ENCODE measurements at places on chromosomes 2 and 18.

GRCh38 chr2:161177969-161178368 is 17.7 kb downstream of the TANK start:
- no peak for DNase-seq

GRCh38 chr2:11761259-11761658 is 14.8 kb downstream of the LPIN1 start:
- no peak for DNase-seq

GRCh38 chr2:239321596-239322415 is 79.0 kb downstream of the HDAC4 start:
- peak; percentile 45 for DNase-seq

GRCh38 chr2:186889101-186889879 is 40.3 kb upstream of the ZSWIM2 start:
- DNase-seq = no peak

DNA sequence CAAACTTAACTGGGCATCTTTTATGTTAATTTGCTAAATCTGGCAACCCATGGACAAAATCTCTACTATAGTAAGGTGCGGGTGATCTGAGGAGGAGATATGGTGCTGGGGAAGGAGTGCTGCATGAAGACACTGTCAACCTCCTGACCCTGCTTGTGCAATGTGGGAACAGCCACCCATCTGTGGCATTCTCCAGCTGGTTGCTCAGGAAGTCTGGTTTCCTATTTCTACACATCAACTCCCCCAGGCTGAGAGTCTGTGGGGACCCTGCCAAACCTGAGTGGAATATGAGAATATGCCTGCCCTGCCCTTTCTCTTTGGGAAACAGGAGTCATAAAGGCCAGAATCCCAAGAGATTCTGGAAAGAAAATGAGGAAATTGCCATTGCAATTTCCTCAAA is 60.1 kb upstream of the PAX3 start:
- no peak for DNase-seq

GRCh38 chr2:120331903-120332302 is 14.0 kb upstream of the INHBB start:
- DNase-seq = no peak

- DNase-seq = no peak
Measured at GRCh38 chr2:42498497-42498896, 4.7 kb upstream of the KCNG3 start.

- DNase-seq = no peak
Measured at GRCh38 chr18:24388957-24389356, 8.7 kb downstream of the OSBPL1A start.

DNA sequence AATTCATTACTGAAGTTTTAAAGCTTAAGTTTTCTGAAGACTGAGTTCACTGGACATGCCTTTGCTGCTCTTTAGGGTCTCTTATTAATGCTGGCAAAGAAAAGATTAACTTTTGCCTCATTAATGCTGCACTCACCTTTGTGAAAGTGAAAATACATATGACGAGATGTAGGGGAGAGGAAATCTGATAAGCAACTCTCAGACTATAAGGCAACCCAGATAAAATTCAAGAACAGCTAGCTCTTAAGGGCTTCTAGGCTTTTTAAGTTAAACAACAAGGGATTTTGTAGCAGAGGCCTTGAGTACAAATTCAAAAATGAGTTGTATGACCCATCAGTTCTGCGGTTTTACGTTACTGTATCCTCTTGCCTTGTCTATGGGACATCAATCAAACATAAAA is 143.7 kb downstream of the USP34 start:
- DNase-seq = no peak

Measured in activated T-cell treated with anti-CD3 and anti-CD28 coated beads, Interleukin-2, amount 50 U/mL, for 1 hour (primary cell).